T-helper 1 cell treated with Interleukin-12 subunit alpha and Interleukin-12 subunit beta and Interleukin-4 antibody, amounts not matched to agents 30 ng/mL and 1 ng/mL, for 36 hours (primary cell): ENCODE measurements at places on chromosomes 13 and 19. TPM values are rescaled to one million over a fixed set of nuclear protein-coding genes. Genes with fewer than 3 reads are reported as not detected.

SHANK1 gene
- not detected in 2 replicates for total RNA-seq

INSL3 gene
- total RNA-seq: 11.8 and 13.9 TPM in 2 replicates

ATXN8OS gene
- total RNA-seq: not detected in 2 replicates

ZNF846 gene
- total RNA-seq: 3.7 and 4.8 TPM in 2 replicates

KLK3 gene
- not detected in 2 replicates for total RNA-seq

OR10H5 gene
- total RNA-seq: not detected in 2 replicates
